ENCODE measurements at places on chromosomes 16 and 17.

DNA sequence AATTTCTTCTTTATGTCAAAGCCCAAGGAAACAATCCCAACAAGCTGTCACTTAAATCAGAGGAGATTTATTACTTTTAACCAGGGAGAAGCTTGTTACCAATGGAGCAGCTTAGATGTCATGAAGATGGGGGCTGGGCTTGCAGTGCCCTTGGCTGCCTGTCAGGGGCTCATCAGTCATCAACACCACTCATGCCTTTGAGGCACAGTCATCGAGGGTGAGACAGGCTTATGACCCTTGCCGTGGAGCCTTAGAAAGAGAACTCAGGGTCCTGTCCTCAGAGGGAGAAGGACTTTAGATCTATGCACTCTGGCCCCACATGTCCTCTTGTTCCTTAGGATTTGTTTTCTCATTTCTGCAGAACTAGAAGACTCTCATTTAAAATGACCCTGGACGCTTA, 318.3 kb downstream of the CBLN1 start:
- DNase-seq = no peak

DNA sequence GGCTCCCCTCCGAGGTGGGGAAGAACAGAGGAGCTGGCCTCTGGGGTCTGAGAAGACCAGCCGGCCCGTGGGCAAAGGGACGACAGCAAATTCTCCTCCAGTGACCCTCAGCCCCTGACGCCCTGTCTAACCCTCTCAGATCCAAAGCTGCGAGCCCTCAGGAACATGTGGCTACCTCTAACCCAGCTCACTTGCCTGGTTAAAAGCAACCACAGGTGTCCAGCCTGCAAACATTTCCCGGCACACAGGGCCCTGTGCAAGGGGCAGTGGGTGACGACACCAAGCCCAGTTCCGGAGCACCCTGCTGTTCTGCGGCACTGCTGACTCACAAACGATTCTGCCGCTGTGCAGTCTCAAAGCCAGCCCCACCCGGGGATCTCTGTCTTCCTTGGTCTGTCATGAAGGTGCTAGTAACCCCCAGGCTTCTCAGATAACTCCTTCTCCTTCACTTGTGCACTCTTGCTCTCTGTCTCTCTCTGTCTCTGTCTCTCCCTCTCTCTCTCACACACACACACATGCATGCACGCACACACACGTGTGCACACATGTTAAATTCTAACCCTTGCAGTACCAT, 23.0 kb downstream of the WNT3 start:
- DNase-seq = no peak

GRCh38 chr16:85510041-85510659, 103.0 kb upstream of the GSE1 start:
- no peak for DNase-seq

GRCh38 chr17:15263206-15263579, 1.9 kb downstream of the PMP22 start:
- no peak for DNase-seq

DNA sequence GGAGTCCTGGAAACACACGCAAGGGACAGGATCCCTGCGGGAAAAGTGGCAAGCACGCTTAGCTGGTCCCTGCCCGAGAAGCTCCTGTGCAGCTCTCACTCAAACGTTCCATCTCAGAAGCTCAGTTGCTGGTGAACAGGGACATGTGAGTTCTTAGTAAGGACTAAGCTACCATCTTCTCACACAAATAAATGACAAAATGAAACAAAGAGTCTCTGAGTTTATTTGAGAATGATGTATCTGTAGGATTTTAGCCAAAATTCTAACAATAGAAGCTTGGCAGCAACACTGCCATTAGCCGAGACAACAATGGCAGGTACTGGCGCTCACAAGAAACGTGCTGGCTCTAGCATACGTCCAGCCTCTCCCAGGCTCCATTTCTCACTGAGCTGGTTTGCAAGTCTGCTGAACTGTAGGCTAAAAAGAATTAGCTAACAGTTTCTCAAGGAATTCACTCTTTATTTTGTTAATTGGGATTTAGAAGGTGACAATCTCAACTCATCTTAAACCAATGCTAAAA, 90.2 kb downstream of the VPS53 start:
- DNase-seq = no peak

DNA sequence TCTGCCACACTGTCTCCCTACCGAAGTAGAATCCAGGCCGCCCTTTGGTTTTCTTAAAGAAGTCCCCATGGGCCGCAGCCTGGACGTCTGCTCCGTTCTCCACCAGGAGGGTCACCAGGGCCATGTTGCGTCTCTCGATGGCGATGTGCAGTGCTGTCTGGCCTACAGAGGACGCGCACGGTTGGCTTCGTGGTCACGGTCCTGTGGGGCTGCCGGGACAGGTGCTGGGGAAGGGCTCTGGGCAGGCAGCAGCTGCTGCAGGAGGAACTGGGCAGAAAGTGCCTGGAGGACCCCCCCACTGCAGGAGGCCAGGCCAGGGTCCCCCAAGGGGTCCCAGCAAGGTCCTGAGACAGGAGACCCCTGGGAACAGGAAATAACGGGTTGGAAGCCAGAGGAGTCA, 19.0 kb downstream of the TRPV1 start:
- no peak for DNase-seq

DNA sequence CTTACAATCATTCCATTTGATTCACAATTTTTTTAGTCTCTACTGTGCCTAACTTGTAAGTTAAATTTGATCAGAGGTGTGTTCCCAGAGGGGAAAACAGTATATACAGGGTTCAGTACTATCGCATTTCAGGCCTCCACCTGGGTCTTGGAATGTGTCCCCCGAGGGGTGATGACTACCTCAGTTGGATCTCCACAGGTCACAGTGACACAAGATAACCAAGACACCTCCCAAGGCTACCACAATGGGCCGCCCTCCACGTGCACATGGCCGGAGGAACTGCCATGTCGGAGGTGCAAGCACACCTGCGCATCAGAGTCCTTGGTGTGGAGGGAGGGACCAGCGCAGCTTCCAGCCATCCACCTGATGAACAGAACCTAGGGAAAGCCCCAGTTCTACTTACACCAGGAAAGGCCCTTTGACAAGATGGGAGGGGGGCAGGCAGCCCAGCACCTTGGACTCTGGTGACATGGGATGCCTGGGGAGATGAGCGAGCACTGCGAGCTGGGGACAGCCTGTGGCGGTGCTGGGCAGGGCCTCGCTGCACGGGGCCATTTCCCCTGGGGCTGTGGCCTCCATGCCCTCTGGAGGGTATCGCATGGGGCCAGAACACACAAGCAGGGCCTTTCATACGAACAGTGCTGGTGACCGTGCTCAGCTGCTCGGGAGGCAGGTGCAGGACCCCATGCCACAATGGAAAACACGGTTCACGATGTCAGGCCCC, 33.9 kb downstream of the PDIA2 start:
- DNase-seq = no peak

DNA sequence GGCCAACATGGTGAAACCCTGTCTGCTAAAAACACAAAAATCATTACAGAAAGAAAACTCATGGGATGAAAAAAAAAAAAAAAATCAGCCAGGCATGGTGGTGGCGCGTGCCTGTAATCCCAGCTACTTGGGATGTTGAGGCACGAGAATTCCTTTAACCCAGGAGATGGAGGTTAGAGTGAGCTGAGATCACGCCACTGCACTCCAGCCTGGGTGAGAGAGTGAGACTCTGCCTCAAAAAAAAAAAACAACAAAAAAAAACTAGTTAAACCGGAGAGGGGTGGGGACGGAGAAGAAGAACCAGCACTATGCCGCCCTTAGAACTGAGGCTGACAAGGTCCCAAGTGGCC, 7.4 kb upstream of the NOTUM start:
- no peak for DNase-seq

DNA sequence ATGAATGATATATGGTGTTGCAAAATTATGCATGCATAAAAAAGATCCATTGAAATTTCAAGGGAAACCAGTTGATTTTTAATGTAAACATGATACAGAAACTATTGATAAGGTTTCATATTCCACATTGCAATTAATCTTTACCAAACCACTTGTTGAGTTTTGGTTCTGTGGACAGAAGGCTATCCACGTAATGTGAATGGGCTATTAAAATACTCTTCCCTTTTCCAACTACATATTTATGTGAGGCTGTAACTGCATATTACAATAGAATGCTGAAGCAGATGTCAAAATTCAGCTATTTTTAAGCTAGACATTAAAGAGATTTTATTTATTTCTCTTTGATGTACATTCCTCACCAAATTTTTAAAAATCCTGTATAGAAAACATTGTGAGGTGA, 33.7 kb upstream of the VPS4A start:
- no peak for DNase-seq

DNA sequence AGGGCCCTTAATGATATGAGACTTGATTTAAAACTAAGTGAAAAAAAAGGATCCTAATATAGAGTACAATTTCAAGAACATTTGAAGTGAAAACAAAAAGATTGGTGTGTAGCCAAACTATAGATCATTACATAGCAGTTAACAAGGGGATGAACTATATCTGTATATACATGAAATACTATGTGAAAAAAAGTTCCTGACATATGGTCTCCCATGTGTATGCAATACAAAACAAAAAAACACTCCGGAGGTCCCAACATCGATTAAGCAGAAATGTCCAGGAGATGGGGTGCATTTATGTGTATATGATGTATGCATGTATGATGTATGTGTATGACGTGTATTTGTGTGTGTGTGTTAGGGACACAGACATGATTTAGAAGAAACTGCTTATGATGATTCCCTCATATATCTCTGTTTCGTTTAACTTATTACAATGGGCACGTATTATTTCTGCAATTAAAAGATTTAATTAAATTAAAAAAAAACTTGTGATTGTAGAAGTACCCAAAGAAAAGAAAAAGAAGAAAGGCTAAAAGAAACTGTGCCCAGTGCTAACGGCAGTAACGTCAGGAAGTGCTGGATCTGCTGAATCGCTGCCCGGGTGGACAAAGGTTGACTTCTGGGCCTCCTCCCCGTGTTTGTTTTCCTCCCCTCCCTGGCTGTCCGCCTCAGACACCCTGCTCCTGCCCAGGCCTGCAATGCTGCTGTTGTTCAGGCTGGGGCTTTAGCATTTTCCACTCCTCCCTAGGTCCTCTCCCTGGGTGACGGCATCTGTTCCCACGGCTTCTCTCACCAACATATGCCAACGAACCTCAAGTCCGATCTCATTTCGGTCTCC, 36.9 kb downstream of the TBX4 start:
- no peak for DNase-seq

All from stimulated activated CD8-positive, alpha-beta memory T cell treated with anti-CD3 and anti-CD28 coated beads, Interleukin-15, amount 100 ng/mL, for 24 hours (primary cell).